ENCODE measurements at places on chromosomes 4 and X. TPM values are rescaled to one million over a fixed set of nuclear protein-coding genes. Genes with fewer than 3 reads are reported as not detected.
A peak's percentile ranks its signal among the peaks of the same experiment; 100 is the strongest.

DNA sequence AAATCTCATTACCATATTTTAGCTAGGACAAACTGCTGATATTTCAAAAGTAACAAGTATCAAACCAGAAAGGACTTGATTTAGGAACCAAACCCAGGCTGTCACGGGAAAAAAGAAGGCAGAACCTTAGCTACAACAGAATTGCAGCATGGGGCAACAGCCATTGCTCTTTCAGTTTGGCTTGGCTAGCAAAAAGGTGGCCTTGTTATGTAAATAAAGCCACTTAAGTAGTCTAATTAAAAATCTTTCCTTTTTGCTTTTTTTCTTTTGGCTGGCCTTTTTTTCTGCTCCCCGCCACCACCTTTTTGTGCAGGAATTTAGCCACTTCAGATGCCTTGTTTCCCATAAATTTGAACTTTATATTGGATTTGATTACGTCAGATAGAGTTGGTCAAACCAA, 235.9 kb downstream of the CPXCR1 start:
- no peak for DNase-seq

DNA sequence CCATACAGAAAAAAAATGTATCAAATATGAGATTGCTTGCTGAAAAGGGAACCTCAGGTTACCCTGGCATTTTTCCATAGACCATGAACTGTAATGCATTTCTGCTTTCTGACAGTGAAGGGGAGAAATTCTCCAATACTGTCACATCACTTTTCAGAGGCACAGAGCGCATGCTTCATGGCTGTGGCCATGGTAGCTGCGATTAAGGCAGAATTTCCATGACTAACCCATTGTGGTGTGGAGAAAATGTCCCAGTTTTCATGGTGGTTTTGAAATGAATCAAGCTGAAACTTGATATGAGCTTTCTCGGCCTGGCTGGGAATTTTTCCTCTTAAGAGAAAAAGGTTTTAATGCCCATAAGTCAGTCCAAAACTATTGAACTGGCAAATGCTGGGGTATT, 39.5 kb upstream of the MAP3K15 start:
- peak; percentile 83 for DNase-seq

- no peak for DNase-seq
Measured at GRCh38 chr4:40484346-40485090, 145.1 kb downstream of the RBM47 start.

MAGEB6 gene
- total RNA-seq, result not detected
